ENCODE measurements at places on chromosomes 7 and 10.

GRCh38 chr7:80089366-80089765, 45.3 kb upstream of the GNAI1 start:
- DNase-seq = no peak

- no peak for DNase-seq
Observed at GRCh38 chr10:128130051-128130450, 3.8 kb upstream of the MKI67 start.

DNA sequence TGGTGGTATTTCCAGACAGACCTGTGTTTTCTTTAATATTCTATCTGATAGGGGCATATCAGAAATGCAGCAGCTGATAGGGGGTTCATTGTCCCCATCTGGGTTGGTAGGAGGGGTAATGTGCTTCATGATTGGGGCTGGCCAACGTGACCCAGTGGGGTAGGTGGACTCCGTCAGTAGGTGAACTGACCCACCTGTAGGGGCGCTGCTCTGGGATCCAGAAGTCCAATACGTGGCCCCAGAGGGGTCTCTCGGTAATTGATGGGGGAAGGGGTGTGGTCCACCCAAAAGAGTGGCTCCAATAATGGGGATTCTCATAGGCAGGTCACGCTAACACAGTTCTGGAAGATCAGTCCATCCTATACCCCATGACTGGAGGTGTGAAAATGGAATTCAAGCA, 112.0 kb downstream of the PRLHR start:
- DNase-seq = no peak

GRCh38 chr10:62043421-62044021, 142.0 kb downstream of the ARID5B start:
- no peak for DNase-seq

DNA sequence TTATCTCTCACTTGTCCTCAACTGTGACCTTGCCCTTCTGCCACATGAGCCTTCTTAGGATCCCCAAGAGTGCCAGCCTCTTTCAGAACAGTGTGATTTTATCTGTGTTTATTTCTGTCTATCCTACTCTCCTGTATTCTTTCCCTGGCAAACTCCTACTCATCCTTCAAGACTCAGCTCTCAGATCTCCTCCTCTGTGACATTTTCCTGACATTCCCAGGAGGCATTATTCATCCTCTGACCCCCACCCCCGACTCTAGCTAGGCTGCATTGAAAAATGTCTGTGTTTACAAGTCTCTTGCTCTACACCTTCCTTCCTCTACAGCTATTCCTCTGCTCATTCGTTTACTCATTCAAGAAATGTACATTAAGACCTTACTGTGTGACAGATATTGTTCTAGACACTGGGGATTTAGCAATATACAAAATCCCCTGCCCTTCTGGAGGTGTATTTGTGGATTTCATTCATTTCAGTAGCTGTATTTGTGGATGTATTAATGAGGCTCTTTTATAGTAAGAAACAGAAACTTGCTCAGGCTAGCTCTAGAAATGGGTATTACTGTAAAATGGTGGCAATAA, 61.4 kb upstream of the COMTD1 start:
- DNase-seq = no peak

- DNase-seq = no peak
Observed at GRCh38 chr7:74290981-74291441, 1.8 kb downstream of the CLIP2 start.

GRCh38 chr10:43395571-43396060, 13.4 kb downstream of the HNRNPF start:
- DNase-seq = peak; percentile 11

DNA sequence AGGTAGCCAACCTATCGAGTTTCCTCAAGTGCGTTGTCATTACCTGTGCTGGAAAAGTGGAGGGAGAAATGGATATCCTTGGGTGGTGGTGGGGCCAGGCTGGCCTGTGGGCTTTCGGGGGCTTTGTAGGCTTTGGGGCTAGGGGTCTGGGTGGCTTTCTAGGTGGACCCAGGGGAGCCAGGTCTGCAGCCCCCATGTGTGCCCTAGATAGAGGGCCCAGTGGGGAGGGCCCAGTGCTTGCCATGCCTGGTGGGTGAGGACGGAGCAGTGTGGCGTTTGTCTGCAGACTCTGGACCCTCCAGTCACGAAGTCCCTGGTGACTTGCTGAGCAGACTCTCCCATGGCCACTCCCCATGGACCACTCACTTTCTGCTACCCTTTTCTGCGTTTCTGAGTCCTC, 19.7 kb downstream of the EMX2 start:
- no peak for DNase-seq

- no peak for DNase-seq
Observed at GRCh38 chr10:84344526-84344925, 16.1 kb downstream of the CCSER2 start.

GRCh38 chr10:76209135-76209534, 777.7 kb downstream of the LRMDA start:
- DNase-seq = no peak

DNA sequence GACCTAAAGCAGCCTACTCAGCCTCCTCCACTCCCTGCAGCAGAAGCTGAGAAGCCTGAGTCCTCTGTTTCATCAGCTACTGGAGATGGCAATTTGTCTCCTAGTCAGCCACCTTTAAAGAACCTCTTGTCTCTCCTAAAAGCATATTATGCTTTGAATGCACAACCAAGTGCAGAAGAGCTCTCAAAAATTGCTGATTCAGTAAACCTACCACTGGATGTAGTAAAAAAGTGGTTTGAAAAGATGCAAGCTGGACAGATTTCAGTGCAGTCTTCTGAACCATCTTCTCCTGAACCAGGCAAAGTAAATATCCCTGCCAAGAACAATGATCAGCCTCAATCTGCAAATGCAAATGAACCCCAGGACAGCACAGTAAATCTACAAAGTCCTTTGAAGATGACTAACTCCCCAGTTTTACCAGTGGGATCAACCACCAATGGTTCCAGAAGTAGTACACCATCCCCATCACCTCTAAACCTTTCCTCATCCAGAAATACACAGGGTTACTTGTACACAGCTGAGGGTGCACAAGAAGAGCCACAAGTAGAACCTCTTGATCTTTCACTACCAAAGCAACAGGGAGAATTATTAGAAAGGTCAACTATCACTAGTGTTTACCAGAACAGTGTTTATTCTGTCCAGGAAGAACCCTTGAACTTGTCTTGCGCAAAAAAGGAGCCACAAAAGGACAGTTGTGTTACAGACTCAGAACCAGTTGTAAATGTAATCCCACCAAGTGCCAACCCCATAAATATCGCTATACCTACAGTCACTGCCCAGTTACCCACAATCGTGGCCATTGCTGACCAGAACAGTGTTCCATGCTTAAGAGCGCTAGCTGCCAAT, 202.2 kb downstream of the ZEB1 start:
- no peak for DNase-seq

GRCh38 chr7:29044554-29044953, 86.4 kb upstream of the TRIL start:
- no peak for DNase-seq

GRCh38 chr10:76786504-76787072, 851.0 kb downstream of the KCNMA1 start:
- DNase-seq = no peak

DNA sequence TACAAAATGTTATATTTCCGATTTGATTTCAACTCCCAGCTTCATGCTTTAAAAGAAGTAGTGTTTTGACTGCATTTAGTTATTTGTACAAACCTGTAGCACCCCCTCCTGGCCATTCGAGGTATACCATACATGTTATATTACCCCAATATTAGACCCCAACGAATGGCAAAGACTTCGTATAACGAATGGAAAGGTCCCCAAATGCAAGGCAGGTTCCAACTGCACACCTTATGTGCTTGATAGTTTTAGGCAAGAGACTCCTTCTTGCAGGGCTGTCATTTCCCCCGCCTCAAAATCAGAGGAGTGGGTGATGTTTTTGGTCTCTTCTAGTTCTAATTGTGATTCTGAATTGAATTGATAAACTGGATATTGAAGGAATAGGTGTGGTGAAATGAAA, 101.1 kb upstream of the TARP start:
- DNase-seq = peak; percentile 59

DNA sequence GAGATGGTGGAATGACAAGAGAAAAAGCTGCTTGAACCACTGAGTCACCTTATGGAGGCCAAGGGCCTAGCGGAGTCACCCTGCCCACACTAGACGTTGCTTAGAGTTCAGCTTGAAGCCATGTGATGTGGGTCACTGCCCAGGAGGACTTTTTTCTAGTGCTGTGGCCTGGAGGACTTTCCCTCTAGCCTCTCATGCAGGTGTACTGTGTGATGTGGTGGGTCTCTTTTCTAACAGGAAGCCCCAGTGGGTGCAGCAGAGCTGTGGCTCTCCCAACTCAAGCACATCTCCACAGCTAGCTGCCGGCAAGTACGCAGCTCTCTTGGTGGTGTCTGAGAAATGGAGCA, 13.6 kb downstream of the POR start:
- DNase-seq = no peak

DNA sequence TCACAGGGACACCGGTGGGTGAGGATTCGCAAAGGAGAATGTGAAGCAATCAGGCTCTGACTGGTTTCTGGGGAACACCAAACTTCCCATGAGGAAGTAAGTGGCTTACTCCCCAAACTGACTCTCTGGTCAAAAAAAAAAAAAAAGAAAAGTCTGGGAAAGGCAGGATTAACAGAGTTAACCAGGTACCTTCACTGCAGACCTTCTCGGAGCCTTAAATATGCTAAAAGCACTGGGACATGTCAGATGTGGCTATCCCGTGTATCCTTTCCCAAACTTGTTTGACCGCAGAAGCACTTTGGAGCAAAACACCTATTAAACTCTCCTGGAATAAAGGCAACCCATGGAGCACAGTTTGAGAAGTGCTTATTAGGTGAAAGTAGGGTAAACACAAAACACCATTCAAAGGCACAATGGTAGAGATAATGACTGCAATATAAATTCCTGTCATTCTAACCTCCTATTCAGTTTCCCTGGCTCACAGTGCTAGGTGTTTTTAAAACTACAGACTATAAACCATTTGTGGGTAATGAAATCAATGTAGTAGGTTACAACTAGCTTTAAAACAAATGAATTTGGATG, 44.1 kb upstream of the MXI1 start:
- no peak for DNase-seq

DNA sequence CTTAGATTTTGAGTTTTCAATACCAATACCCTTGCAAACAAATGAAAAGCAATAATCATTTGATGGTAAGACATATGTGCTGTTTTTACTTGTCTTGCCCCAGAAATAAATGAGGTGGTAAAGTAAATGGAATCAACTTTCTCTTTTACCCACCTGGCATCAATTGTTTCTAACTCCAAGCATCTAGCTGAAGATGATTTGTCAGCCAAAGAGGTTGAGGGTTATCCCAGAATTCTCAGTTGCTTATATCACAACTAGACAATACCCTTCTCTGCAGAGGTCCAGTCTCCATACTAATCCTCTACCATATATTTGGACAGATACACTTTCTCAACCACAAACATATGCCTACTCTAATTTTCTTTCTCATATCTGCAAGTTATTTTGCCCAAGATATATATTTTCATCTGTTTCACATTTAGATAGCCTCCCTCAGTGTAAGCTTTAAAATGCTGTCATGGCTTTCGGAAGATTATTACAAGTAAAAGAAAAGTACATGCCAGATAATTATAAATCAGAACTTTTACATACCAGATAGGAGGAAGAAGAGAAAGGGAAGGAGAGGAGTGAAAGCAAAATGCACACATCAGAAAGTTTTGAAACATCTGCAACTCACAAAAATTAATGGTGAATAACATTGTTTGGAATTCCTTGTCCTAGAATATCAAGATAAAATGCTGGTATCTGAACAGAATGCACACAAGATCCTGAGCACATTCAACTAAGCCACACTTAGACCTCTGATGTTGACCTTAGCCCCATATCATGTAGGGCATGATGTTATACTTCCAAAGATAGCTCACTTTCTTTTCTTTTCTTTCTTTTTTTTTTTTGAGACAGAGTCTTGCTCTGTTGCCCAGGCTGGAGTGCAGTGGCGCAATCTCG, 146.6 kb downstream of the REEP3 start:
- DNase-seq = no peak

GRCh38 chr7:38545977-38546376, 85.2 kb downstream of the AMPH start:
- DNase-seq = no peak

DNA sequence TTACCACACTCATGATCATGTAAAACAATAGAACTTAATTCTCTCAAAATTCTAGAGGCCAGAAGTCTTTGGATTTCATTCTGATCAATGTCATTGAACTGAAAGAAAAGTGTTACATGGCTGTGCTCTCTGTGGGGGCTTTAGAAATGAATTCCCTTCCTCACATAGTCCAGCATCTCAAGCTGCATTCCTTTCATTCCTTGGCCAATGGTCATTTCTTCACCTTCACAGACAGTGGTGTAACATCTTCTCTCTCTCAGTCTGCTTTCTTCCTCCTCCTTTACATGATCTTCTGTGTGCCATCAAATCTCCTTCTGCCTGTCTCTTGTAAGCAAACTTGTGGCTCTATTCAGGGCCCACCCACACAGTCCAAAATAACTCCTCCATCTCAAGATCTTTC, 735.3 kb downstream of the SUGCT start:
- no peak for DNase-seq
